H4 (cell line): ENCODE measurements at places on chromosomes 16 and 17. TPM values are rescaled to one million over a fixed set of nuclear protein-coding genes. Genes with fewer than 3 reads are reported as not detected.

The FBXW10B gene
- 0.79 and 4.6 TPM in 2 replicates for total RNA-seq

The MYLK3 gene
- total RNA-seq = 0.14 TPM in 1 of 2 replicates, not detected in the other

DNA sequence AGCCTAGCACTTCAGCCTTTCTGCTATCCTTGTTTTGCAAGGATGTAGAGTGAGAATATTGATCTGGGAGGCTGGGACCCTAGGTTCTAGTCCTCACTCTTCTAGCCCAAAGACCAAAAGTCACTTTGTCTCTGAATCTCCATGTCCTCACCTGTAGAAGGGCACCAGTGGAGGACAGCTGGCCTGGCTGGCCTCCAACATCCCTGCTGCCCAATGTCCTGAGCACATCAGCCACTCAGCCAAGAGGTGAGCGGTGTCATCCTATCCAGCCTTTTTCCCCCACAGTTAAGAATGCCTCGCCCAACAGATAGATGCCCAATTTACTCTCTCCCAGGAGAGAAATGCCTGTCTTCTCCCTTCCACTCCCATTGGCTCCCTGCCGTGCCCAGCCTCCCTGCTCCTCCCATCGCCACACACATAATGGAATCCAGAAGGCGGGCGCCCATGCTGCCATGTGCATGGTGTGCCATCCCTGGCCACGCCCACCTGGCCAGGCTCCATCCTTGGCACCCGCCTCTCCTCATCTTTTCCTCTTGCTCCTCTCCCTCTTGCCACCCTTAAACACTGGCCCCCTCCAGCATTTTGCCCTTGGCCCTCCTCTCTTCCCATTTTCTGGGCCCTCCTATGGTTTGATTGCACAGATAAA is 157.3 kb upstream of the SDK2 start:
- DNase-seq = no peak

GRCh38 chr17:3916825-3917224 is 560 bp upstream of the P2RX1 start:
- DNase-seq = no peak

GRCh38 chr17:74736513-74737298 is at the start of gene RAB37:
Gene RAB37 (plus strand): TSS chr17:74737256. CDS start chr17:74737273, 17 bp downstream.
- no peak for DNase-seq
